Activated T-cell treated with anti-CD3 and anti-CD28 coated beads, Interleukin-2, amount 50 U/mL, for 72 hours (primary cell): ENCODE measurements at places on chromosomes 5 and 9. TPM values are rescaled to one million over a fixed set of nuclear protein-coding genes. Genes with fewer than 3 reads are reported as not detected.

The SPAAR gene
- not detected for total RNA-seq

The CD72 gene
- 28.7 TPM for total RNA-seq

The LCN6 gene
- not detected for total RNA-seq

The PCDHA13 gene
- total RNA-seq, result not detected

The SLC34A1 gene
- total RNA-seq, result 0.21 TPM

The STING1 gene
- 98.6 TPM for total RNA-seq

The GFPT2 gene
- total RNA-seq, result 0.70 TPM

The NR4A3 gene
- total RNA-seq, result 53.0 TPM

The SHOC1 gene
- total RNA-seq, result not detected

The ZBED3 gene
- total RNA-seq, result 8.7 TPM

The SLC23A1 gene
- 1.9 TPM for total RNA-seq

The SLC34A3 gene
- 0.14 TPM for total RNA-seq

The CORO2A gene
- 11.0 TPM for total RNA-seq

The PCDHA7 gene
- not detected for total RNA-seq

The GBGT1 gene
- 0.86 TPM for total RNA-seq

The ARHGEF39 gene
- 12.0 TPM for total RNA-seq

The PDGFRB gene
- 0.34 TPM for total RNA-seq

The PKD2L2 gene
- 0.74 TPM for total RNA-seq

The OLFML2A gene
- not detected for total RNA-seq

The C9orf153 gene
- total RNA-seq, result 0.21 TPM

The RLN1 gene
- 1.6 TPM for total RNA-seq

The SHC3 gene
- not detected for total RNA-seq

The RNF208 gene
- 6.6 TPM for total RNA-seq

The DND1 gene
- total RNA-seq, result 3.7 TPM

The ZFP37 gene
- 2.1 TPM for total RNA-seq

The IFNA21 gene
- not detected for total RNA-seq

The ACTBL2 gene
- total RNA-seq, result not detected

The NFIB gene
- total RNA-seq, result not detected

The UIMC1 gene
- 76.5 TPM for total RNA-seq

The TNPO1 gene
- 114 TPM for total RNA-seq

The TAS2R1 gene
- not detected for total RNA-seq

The PCDHGB2 gene
- total RNA-seq, result 0.34 TPM

The ERAP2 gene
- 133 TPM for total RNA-seq

The TAF11L10 gene
- not detected for total RNA-seq

The ADAMTSL1 gene
- not detected for total RNA-seq

The ADAMTS16 gene
- total RNA-seq, result not detected

The OR1Q1 gene
- not detected for total RNA-seq

The TMEFF1 gene
- total RNA-seq, result 0.19 TPM

The VAV2 gene
- total RNA-seq, result 4.6 TPM

The PCDHA5 gene
- total RNA-seq, result not detected

The GGTA1 gene
- not detected for total RNA-seq

The C5orf58 gene
- total RNA-seq, result not detected

The GRM6 gene
- total RNA-seq, result not detected

The CREBRF gene
- 35.8 TPM for total RNA-seq

The MEF2C gene
- 0.83 TPM for total RNA-seq

The FOXD4L5 gene
- total RNA-seq, result 0.26 TPM
